ENCODE measurements at places on chromosomes 2 and 18. TPM values are rescaled to one million over a fixed set of nuclear protein-coding genes. Genes with fewer than 3 reads are reported as not detected.

Gene CFAP210
- not detected for total RNA-seq

Gene NPPC
- total RNA-seq, result not detected

Gene LIMS1
- 81.6 TPM for total RNA-seq

Gene GPR75
- 0.05 TPM for total RNA-seq

Gene RAB31
- 52.7 TPM for total RNA-seq

Gene EPAS1
- 463 TPM for total RNA-seq

All from cardiac ventricle fibroblast (primary cell).